Memory B cell (primary cell): ENCODE measurements at places on chromosomes 12 and 14.

GRCh38 chr14:101757839-101758211 is 3.7 kb upstream of the PPP2R5C start:
- no peak for DNase-seq

- no peak for DNase-seq
These were observed 68.2 kb downstream of the DRAM1 start for GRCh38 chr12:101945369-101946232.

DNA sequence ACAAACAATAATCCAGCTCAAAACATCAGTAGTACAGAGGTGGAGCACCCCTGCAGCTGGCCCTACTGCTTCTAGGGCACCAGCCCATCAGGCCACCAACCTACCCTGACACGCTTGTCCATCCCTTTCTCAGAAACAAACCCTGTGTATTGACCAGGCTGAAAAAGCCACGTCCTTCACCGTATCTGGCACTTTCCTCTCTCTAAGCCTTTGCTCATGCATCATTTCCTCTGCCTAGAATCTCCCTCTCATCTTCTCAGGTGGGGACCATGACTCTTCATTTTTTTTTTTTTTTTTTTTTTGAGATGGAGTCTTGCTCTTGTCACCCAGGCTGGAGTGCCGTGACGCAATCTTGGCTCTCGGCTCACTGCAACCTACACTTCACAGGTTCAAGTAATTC is 25.3 kb upstream of the FLVCR2 start:
- DNase-seq, result no peak

DNA sequence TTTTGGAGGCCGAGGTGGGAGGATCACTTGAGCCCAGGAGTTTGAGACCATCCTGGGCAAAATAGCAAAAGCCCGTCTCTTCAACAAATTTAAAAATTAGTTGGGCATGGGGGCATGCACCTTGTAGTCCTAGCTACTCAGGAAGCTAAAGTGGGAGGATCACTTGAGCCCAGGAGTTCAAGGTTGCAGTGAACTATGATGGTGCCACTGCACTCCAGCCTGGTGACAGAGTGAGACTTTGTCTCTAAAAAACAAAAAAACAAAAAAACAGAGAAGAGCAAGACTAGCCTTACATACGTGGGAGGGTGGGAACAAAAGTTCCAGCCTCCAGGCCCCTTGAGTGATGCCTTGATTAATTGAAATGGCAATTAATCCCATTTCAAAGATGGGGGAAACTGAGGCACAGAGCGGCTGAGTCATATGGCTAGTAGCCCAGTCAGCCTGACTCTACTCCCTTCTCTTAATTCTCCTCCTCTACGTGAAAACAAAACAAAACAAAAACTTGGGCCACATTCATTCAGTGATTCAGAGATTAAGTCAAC is 3.3 kb upstream of the FAM222A start:
- no peak for DNase-seq

DNA sequence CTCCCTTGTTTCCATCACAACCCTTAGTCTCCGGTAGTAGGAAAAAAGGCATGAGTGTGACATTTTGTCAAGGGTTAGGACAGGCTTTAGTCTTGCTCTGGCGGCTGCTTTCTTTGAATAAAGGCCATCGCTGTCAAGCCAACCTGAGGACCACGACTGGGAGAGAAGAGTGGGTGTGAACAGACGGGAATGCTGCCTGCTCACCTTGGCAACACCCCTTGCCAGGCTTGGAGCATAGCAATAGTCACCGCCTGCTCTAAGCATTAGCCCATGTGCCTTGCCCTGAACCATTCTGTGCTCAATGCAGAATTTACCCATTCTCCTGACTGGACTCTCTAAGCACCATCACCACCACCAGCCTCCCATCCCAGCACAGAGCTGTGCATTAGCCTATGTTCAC is 36.2 kb downstream of the SPTB start:
- DNase-seq, result no peak

- no peak for DNase-seq
These were observed 41.6 kb upstream of the EGLN3 start for GRCh38 chr14:33992274-33993007.

DNA sequence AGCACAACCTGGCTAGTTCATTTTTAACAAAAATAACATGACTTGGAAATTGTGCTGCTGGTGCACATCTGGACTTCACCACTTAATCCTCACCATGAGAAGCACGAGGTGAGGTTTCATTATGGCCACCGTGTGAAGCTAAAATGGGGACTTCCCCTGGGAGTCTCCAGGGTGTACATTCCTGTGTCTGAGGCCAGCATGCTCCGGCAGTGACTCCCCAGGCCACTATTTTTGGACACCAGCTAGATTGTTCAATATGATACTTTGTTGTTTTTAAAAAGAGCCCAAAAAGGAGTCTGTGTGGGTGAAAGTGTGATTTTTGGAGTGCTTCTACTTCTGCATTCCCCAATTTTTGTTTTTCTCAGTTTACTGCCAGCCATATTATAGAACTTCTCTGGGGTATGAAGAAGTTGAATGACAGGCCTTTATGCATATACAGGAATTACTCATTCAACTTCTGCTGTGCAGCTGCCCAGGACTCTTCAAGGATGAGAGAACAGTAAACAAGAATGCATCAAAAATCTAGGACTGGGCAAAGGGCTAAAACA is 16.9 kb upstream of the AICDA start:
- no peak for DNase-seq

- DNase-seq, result no peak
These were observed 8.0 kb upstream of the VWF start for GRCh38 chr12:6132496-6132895.

DNA sequence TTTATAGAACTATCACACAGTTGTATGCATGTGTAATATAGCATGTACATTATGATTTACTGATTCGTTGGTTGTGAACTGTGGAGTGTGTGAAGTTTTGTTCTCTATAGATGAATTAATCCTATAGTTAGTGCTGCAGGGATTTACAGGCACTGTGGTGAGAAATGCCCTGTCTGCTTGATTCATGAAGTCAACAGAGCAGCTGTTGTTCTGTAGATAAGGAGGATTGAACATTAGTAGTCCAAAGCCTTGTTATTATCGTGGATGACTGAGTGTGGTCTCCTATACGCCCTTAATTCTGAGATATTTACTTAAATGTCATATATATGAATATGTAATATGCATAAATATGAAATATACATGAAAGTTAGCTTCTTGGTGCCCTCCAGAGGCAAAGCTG is 98.3 kb downstream of the DNAH10 start:
- DNase-seq, result no peak

GRCh38 chr12:55831447-55831815 is 2.0 kb upstream of the DNAJC14 start:
- DNase-seq, result no peak

DNA sequence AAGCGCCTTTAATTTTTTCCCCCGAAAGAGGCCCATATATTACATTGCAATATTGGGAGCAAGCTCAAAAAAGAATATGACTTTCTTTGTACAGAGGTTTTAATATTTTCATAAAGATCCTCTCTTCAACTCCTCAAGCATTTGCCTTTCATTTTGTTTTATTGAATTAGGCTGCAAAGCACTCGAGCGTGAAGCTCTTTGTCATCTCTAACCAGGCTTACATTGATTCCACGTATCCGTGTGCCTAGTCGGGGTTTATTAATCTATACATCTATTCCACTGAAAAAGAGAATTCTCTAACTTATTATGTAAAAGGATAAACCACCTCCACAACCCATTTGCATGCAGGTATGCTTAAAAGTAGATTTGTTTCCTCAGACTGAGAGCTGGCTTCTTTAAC is 234.8 kb upstream of the TMPO start:
- DNase-seq, result no peak

DNA sequence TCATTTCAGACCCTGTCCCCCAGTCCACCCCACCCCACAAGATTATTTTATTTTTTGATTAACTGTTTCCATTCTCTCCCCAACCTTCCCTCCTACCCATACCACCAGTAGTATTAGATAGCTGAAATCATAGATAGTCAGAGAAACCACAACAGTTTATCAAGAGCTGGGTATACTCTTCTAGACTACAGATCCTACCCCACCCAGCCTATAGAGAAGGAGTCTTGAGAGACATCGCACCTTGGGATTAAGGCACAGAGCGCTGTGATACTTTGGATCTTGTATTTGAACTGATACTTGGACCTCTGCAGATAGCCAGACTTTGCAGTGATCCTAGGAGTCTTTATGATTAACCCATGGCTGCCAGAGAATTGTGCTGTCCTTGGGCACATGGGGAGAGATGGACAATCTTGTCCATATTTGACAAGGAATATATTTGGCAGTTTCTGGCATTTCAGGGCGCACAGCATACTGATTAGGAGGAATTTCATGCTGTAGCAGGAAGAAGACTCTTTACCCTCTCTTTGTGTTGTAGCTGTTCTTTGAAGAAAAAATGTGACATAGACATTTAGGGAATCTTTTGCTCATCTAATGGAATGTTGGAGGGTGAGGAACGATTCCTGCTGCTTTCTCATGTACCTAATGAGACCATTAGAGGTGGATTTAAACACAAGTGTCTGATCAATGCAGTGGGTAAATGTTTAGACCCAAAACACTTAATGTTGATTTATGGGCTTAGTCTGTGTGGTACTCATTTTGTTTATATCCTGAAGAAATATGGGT is 982 bp downstream of the RBMS2 start:
- DNase-seq, result no peak

DNA sequence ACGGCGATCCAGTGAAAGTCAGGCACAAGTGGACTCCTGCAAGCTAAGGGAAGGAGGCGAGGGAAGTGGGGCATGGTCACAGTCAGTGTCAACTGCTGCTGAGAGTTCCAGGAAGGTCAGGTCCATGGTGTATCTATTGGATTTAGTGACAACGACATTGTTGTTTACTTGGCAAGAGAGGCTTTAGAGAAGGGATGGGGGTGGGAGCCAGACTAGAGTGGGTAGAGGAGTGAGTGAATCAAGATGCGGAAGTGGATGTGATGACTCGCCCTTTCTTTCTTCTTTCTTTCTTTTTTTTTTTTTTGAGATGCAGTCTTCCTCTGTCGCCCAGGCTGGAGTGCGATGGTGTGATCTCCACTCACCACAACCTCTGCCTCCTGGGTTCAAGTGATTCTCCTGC is 12.5 kb downstream of the P2RX7 start:
- DNase-seq, result no peak

GRCh38 chr12:67152451-67152850 is 116.7 kb upstream of the CAND1 start:
- no peak for DNase-seq

GRCh38 chr14:57287745-57288144 is 19.0 kb downstream of the AP5M1 start:
- DNase-seq, result no peak

- no peak for DNase-seq
These were observed 14.5 kb upstream of the WDR89 start for GRCh38 chr14:63656194-63656593.
